ENCODE measurements at places on chromosomes 2 and 18.

DNA sequence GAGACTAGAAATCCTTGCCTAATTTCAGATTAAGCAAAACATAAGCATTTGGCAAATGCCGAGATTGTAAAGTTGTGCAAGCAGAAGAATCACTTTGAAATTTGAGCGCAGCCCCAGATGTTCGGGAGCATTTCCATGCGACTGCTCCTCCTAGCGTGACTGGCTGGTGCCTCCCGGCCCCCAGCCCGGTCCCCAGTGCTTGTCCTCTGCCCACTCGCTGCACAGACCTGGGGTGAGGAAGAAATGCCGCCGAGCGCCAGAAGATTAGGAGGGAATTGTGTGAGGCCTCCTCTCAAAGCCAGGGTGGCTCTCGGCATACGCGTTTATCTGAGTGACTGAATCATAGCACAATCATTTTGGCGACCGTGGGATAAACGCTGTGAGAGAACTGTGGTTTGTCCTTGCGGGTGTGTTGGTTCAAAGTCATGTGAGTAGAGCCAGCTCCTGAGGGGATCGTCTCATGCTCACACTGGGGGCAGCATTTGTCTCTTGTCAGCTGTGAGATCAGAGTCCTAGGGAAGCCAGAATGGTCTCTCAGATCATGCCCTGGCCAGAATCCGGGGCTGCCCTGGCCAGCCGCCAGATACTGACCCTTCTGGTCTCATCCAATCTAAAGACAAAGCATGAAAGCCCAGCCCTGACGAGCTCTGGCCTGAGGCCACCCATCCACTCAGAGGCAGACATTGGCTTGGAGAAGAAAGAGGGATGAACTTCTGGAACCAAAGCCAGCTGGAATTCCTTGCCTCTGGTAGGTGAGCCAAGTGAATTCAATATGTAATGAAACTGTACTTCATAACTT lies 189.3 kb downstream of the SH3RF3 start:
- DNase-seq = peak; percentile 78

- no peak for DNase-seq
These were observed 357.3 kb downstream of the HRH4 start for GRCh38 chr18:24817587-24818371.

DNA sequence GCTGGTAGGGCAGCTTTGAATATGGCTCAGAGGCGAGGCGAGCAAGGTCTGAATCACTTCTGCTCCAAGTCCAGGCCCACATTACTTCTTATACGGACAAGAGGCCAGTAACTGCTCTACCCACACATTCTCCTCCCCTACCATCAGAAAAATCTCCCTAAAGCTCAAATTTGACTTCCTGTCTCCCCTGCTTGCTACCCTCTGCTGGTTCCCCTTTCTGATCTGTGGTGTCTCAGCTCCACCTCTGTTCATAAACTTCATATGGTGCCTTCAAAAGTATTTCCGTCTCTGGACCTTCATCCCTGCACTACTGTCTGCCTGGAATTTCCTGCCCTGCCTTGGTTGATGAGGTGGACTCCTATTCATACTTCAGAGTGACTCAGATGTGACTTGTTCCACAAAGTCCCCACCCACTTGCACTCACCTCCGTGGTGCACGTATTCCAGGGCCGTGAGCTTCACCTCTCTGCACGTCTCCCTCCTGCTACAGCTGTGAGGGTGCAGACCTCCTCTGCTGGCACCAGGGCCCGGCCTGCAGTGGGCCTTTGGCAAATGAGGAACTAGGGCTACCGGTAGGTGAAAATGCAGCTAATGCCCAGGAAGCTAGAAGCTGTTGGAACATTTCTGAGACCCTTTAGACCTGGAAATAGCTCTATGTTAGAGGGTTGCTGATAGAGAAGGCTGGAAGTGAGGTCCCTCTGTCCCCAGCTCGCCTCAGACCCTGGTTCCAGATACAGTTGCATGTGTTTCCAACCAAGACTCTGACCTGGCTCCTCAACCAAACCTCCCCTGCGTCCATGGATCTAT lies 24.6 kb upstream of the KCMF1 start:
- no peak for DNase-seq

GRCh38 chr18:49476664-49477411 lies 10.2 kb downstream of the C18orf32 start:
- DNase-seq = peak; percentile 67

DNA sequence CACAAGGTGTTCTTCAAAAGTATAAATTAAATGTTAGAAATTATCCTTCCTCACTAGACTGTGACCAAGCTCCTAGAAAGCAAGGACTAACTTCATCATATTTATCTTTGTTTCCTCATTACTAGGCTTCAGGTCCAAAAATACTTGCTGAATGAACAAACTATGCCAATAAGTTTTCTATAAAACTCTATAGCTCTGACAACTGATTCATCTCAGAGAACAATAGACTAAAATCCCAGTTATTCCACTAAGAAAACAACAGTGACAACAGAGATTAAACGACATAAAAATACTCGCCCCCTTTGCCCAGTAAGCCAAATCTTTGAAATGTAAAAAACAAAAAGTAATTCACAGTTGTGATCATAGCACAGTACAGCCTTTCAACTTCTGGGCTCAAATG lies 13.6 kb downstream of the TLK1 start:
- DNase-seq = no peak

DNA sequence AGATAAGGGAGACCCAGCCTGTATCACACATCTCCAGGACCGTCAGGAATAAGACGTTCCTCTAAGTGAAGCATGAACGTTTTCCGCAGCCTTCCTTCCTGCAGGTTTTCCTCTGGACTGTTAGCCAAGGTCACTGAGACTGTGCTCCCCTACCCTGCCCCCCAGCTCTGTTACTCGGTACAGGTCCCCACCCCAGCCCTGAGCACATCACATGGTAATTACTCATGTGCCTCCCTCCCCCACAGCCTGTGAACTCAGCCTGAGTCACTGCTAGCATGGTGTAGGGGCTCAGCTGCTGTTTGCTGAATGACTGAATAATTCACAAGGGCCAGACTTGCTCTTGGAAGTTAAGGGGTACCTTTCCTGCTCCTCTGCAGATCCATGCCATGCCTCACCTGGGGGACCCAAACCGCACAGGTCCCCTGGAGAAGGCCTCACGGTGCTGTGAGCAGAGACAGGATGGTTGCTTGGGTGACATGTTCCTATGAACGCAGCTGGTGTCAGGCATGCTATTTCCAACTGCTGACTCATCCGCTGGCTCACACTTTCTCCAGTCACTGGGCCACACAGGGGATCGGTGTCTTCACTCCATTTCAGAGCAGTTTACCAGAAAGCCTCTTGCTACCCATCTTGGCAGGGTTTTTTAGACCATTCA lies 88.2 kb downstream of the PLB1 start:
- peak; percentile 59 for DNase-seq

- no peak for DNase-seq
These were observed 121.6 kb downstream of the MYO5B start for GRCh38 chr18:50073319-50073718.

GRCh38 chr18:23094411-23095190 lies 40.7 kb upstream of the CABLES1 start:
- DNase-seq = no peak

DNA sequence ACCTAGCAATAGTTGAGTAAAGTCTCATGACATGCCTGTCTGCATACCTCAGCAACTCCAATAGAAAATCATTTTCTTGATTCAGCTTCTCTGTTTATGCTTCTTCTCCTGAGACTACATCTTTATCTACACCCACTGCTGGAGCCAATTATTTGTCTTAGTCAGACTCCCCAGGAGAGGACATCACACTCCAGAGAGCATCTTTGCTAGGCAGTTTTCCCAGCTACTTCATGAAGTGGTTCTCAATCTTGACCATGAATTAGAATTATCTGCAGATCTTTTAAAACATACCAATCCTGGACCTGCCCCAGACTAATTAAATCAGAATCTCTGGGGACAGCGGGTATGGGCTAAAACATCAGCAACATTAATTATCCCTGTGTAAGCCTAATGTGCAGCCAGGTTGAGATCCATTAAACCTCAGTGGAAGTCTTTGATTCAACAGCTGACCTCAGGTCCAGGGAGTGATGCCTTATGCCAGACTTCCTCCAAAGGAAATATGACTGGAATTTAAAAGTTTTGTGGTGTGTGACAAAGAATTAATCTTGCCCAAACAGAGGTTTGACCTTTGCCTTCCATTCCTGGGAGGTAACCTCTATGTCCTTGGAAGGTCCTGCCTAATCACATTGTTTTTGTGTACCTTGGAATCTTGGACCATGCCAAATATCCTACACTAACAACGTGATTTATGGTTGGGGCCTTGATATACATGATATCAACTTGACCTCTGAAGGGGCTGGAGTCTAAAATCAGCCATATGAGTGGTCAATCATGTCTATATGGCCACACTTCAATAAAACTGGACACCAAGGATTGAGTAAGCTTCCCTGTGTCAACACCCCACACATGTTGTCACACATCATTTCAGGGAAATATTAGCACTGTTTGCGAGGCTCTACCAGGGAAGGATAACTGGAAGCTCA lies 99.3 kb upstream of the DNAJC10 start:
- DNase-seq = peak; percentile 49

- DNase-seq = no peak
These were observed 11.1 kb downstream of the NR4A2 start for GRCh38 chr2:156321243-156321904.

DNA sequence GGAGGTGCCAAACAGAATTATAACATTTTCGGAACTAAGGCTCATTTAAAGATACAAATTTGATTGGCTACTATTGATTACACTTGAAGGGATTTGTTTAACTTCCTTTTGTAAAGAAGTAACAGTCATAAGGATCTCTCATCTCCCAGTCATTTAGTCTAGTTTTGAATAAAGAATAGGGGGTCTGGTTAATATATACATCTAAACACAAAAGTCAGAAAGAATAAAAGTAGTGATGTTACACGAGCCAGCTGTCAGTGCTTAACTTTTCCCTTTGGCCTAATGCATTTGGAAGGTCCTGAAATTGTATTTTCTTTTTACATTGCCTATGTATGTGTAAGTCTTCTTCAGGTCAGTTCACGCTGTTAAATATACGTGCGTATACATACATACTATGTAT lies 8.1 kb downstream of the SEPTIN2 start:
- DNase-seq = no peak

DNA sequence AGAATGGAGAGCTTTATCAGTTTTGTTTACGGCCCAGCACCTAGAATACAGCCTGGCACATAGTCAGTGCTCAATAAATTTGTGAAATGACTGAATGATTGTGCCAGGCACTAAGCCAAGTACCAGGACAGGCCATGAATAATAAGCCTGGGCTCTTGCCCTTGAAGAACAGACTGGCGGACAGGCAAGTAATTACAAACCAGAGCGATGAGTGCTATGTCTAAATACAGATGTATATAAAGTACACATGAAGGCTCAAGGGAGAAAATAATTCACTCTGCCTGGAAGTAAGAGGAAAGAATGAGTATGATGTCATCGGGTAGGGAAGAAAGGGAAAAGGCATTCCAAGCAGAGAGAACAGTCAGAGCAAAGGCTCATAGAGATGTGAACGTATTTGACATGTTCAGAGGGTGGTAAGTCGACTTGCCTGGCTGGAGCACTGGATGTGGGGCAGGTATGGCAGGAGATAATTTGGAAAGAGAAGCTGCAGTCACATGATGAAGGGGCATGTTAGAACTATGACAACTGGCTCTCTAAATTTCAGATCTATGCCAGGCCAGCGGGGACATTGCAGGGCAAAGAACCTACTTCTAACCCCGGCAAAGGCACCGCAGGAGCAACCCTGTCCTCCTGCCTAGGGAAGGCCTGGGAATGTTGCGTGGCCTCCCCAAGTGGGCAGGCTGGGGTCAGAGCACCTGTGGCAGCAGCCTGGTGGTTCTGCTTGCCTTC lies 119.1 kb upstream of the STPG4 start:
- DNase-seq = no peak

- no peak for DNase-seq
These were observed 17.7 kb downstream of the MBOAT2 start for GRCh38 chr2:8985561-8986326.

GRCh38 chr2:278927-279320 lies 9.0 kb downstream of the ALKAL2 start:
- no peak for DNase-seq

GRCh38 chr18:11020877-11021414 lies 128.4 kb downstream of the PIEZO2 start:
- no peak for DNase-seq

DNA sequence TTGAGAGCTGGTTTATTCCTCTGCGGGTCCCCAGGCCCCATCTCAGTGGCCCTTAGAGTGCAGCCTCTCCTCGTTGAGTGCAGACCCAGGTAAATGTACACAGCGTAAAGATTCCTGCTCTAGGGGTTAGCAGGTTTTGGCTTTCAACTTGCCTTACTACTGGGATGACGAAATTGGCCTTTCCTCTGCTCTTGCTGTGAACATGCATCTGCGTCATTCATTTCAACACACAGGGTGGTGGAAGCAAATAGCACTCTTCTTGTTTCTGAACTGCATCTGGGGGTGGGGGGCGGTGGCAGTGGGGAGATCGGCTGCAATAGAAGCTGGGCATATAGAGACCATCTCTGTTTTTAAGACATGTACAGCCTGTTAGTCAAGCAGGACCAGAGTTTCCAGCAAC lies 16.5 kb upstream of the SLC16A14 start:
- no peak for DNase-seq

- no peak for DNase-seq
These were observed 24.8 kb upstream of the STK39 start for GRCh38 chr2:168272225-168272624.

GRCh38 chr18:10401521-10401920 lies 52.9 kb upstream of the APCDD1 start:
- no peak for DNase-seq

GRCh38 chr2:40458271-40458794 lies 6.4 kb upstream of the SLC8A1 start:
- no peak for DNase-seq

- peak; percentile 81 for DNase-seq
These were observed 1.3 kb downstream of the COLEC12 start for GRCh38 chr18:498931-499775.

GRCh38 chr18:69880083-69880482 lies 67.6 kb downstream of the CD226 start:
- DNase-seq = no peak

DNA sequence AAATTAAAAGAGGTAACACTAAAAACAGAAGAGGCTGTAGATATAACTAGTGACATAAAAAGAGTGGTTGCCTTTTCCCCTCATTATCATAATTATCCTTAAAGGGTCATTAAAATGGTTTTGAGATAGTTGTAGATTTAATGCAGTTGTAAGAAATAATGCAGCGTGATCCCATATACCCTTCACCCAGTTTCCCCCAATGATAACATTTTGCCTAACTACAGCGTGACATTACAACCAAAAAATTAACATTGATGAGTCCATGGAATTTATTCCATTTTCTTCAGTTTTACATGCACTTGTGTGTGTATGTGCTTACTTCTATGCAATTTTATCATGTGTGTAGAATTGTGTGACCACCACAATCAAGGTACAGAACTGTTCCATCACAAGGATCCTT lies 13.2 kb upstream of the RMND5A start:
- no peak for DNase-seq

DNA sequence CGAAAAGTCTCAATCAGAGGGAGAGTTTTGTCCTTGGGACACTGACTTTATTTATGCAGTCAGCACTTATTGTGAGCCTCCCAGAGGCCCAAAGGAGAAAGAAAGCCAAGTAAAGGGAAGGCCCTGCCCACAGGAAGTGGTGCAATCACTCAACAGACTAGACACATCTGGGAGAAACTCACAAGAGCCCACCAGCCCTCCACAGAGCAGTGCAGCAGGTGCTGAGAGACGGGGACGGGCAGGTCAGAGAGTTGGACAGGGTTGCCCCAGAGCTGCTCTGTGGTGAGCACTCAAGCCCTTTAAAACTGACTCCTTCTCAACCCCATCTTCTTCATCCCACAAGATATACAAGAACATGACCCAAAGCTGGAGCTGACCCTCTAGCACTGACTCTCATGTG lies 96.0 kb downstream of the TFCP2L1 start:
- DNase-seq = no peak
